ENCODE measurements at places on chromosomes 5 and 9.

DNA sequence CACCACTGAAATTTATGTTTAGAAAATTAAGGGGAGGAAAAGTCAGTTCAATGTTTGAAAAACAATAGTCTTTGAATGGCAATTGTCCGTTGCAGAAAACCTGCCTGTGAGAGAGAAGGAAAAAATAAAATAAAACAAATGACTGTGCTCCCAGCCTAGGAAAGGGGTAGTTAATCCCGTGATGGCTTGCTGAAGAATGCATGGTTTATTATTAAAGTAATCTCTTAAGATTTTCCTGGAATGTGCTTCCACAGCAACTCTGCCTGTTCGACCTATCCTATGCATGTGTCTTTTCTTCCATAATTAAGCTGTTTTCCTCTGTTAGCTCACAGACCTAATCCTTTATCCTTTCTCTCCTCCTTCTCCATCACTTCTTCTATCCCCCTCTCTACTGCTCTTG is 2.4 kb upstream of the DAB2 start:
- DNase-seq, result peak; percentile 71

- no peak for DNase-seq
Measured at GRCh38 chr9:93210324-93210973, 26.5 kb downstream of the WNK2 start.

DNA sequence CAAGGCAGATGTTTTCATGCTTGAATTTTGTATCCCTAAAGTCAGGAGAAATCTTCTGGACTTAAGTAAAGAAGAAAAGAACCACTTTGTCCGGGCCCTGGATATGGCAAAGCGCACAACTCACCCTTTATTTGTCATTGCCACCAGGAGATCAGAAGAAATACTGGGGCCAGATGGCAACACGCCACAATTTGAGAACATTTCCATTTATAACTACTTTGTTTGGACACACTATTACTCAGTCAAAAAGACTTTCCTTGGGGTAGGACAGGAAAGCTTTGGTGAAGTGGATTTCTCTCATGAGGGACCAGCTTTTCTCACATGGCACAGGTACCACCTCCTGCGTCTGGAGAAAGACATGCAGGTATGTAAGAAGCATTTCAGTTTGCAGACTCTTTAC is 2.3 kb downstream of the TYRP1 start:
- no peak for DNase-seq

DNA sequence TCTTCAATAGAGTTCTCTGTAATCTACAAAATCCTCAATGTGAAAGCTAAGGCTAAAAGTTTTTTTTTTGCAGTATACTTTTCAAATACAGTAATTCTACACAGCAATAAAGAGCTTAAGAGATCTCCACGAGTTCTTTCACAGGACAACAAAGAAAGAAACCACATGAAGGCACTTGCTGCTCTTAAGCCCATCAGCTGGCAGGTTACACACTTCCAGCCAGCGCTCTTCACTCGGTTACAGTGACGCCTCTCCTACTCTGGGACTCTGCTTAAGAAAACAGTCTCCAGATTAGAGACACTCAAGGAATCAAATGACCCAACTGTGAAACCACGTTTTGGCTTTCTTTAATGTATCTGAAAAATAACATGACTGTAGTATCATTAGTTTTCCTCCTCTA is 85.0 kb downstream of the ROR2 start:
- DNase-seq, result no peak

Measured in GM03348 (cell line).